ENCODE measurements at places on chromosomes 3 and 15. TPM values are rescaled to one million over a fixed set of nuclear protein-coding genes. Genes with fewer than 3 reads are reported as not detected.

CHST14 gene
- polyA plus RNA-seq: 25.8 TPM

TMOD2 gene
- polyA plus RNA-seq: 10.4 TPM

PGBD4 gene
- polyA plus RNA-seq: 0.46 TPM

CASR gene
- 1.5 TPM for polyA plus RNA-seq

- DNase-seq: no peak
These were observed 52.4 kb downstream of the PDZRN3 start for GRCh38 chr3:73572368-73572767.

DNA sequence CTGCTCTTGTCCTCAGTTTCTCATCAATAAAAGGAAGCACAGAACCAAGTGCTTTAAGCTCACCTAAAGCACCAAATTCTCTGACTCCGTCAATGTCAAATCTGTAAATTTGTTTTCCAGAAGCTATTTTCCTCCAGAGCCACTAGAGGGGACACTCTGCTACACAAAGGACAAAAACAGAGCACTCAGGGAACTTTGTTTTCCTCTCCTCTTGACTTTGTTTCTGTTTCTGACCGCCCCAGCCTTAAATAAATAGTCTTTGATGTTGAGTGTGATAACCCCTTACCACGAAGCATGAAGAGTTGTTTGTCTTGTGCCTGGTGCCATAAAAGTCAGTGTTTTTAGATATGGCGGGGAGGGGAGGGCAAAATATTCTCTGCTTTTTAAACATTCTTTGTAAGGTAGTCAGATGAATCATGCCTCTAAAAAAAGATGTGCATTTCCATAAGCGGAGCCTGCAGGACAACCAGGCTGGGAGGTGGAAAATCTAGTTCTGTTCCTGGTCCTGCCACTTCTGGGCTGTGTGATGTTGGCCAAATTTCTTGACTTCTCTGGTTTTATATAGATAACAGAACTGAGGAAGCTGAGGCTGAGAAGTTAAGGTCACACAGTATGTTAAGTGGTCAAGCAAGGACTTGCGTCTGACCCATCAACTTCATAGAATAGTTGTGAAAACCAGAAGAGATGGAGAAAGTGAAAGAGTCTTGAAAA is 7.3 kb upstream of the ZBTB38 start:
- peak; percentile 31 for DNase-seq

GRCh38 chr3:141275511-141275910 is 43.9 kb downstream of the PXYLP1 start:
- no peak for DNase-seq

- DNase-seq: peak; percentile 91
These were observed at the start of gene HES1 for GRCh38 chr3:194135806-194136518. Gene HES1 (plus strand): TSS chr3:194136148. CDS start chr3:194136381, 233 bp downstream.

GRCh38 chr3:88150371-88150770 is 612 bp downstream of the C3orf38 start:
- DNase-seq: no peak

- DNase-seq: no peak
These were observed 62.4 kb upstream of the TNIK start for GRCh38 chr3:171522651-171523050.

GRCh38 chr3:171815973-171816595 is 5.8 kb upstream of the PLD1 start:
- no peak for DNase-seq

GRCh38 chr3:55518451-55518850 is 31.3 kb upstream of the WNT5A start:
- DNase-seq: no peak

GRCh38 chr3:149589332-149589731 is 68.5 kb downstream of the WWTR1 start:
- DNase-seq: no peak

All from ovary (tissue), 10 donors.